ENCODE measurements at places on chromosomes 5 and 9.

GRCh38 chr5:76162335-76162734 is 79.2 kb downstream of the SV2C start:
- DNase-seq: no peak

GRCh38 chr5:117859176-117859575 is 1129.2 kb downstream of the DTWD2 start:
- no peak for DNase-seq

- no peak for DNase-seq
Measured at GRCh38 chr5:122874179-122874875, 28.9 kb downstream of the SNX24 start.

DNA sequence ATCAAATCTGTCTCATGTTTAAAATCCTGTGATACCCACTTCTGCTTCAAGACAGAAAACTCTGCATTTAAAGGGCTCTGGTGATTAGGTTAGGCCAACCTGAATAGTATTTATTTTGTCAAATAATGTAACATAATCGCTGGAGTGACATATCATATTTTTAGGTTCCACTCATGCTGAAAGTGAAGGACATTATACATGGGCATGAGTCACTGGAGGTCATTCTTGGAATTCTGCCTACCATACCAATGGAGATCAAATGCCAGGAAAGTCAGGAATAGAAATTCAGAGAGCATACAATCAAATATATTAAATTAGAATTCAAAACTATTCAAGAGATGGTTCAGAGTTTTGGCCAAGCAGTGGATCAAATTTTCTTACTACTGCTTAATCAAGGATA is 97.1 kb upstream of the PRSS3 start:
- DNase-seq: no peak

- peak; percentile 73 for DNase-seq
Measured at GRCh38 chr9:91193087-91193657, 168.5 kb downstream of the AUH start.

DNA sequence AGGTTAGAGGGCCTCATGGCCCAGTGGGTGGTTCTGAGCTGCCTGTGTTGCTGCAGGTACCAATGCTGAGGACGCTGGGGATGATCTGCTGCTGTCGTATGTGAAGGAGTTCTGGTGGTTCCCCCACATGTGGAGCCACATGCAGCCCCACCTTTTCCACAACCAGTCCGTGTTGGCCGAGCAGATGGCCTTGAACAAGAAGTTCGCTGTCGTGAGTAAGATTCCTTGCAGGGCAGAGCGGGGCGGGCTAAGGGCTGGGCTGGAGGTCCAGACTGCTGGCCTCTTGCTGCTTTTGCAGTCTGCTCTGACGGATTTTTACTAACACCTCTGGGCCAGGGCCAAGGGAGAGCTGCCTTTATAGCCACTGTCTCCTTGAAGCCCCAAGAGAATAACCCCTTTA is 26.9 kb downstream of the NDST1 start:
- DNase-seq: no peak
